ENCODE measurements at places on chromosomes 11 and 22. TPM values are rescaled to one million over a fixed set of nuclear protein-coding genes. Genes with fewer than 3 reads are reported as not detected.

- H3K27me3 ChIP-seq: no peaks in the 10 kb centered on the region
- H3K36me3 ChIP-seq: no peaks in the 10 kb centered on the region
- no peak overlapping the region for H3K4me3 ChIP-seq
Measured at GRCh38 chr11:46693597-46694012, 6.8 kb downstream of the ARHGAP1 start.

DNA sequence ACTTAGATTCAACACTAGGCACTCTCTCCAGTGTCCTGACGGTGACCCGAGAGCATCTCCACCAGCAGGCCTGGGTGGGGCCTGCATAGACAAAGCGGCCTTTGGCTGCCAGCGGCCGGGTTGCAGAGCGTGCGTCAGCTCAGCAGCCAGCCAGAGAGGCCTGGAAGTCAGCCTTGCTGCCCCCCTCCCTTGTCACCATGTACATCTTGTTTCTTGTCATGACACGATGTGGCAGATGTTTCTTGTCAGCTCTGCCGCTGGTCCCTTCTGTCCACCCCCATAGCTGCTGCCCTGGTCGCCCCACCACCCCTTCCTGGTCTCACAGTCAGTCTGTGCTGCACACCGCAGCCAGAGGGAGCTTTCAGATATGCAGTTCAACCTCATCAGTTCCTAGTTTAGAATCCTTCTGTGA is 33.1 kb upstream of the CBX7 start:
- no peaks in the 10 kb centered on the region for H3K4me1 ChIP-seq
- no peak for DNase-seq
- no peaks in the 10 kb centered on the region for H3K36me3 ChIP-seq

GRCh38 chr11:114171257-114172054 is 111.9 kb downstream of the ZBTB16 start:
- DNase-seq: peak; percentile 92
- peak overlapping the region; percentile 86 for H3K27ac ChIP-seq
- peaks cover 66% of the 10 kb centered on the region for H3K4me1 ChIP-seq
- no peak overlapping the region for H3K4me3 ChIP-seq

DNA sequence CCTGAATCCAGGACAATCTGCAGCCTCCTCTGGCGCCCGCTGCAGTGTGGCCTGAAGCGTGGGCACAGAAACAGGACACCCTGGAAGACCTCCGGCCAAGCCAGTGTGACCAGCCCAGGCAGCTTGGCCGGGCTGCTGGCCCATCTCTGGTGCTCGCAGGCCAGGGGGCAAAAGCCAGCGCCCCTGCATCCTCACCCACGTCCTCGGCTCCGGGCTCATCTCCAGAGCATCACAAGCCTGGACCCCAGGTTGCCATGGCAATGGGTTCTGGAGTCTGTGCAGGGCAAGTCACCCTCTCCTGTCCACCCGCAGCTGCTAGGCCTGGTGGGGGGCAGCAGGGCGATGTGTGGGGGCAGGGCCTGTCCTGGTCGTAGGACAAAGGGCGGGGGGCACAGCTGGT is 9.3 kb upstream of the PDGFB start:
- DNase-seq: no peak
- no peak overlapping the region for H3K27ac ChIP-seq
- H3K27me3 ChIP-seq: no peaks in the 10 kb centered on the region
- no peak overlapping the region for H3K4me3 ChIP-seq

DNA sequence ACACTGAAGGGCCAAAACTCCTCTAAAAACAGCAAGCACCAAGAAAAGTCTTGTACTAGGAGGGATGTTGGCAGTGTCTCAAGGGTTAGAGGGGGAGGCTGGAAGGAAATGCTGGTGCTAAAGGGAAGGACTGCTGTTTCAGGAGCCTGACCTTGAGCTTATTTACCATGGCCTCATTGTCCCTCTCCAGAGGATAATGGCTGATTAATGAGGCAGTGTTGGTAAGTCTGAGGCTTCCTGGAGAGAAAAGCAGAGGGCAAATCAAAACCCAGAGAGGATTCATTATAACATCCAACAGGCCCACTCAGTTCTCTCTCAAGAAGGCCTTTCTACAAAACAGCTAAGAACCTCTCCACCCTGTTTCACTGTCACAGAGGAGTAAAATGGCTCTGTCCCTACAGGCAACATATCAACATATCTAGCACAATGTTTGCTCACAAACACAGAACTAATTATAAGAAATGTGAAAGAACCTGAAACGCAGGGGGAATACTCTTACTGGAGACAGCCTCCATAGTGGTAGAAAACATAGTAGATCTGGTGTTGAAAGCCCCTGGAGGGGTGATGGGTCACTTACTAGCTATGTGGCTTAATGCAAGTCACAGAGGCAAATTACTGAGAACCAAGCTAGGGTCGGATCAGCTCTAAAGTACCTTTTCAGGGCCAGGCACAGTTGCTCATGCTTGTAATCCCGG is 31.4 kb downstream of the NUMA1 start:
- no peaks in the 10 kb centered on the region for H3K36me3 ChIP-seq
- peak overlapping the region; percentile 52 for H3K27ac ChIP-seq
- peak; percentile 51 for DNase-seq
- H3K27me3 ChIP-seq: no peaks in the 10 kb centered on the region
- peaks cover 14% of the 10 kb centered on the region for H3K4me1 ChIP-seq
- H3K4me3 ChIP-seq: no peak overlapping the region

GRCh38 chr22:38314933-38315822 is 2.1 kb downstream of the CSNK1E start:
- H3K36me3 ChIP-seq: no peaks in the 10 kb centered on the region
- peak; percentile 62 for DNase-seq
- H3K27me3 ChIP-seq: no peaks in the 10 kb centered on the region
- peak overlapping the region; percentile 59 for H3K4me3 ChIP-seq
- H3K4me1 ChIP-seq: peaks cover 21% of the 10 kb centered on the region

Gene TPBGL
- not detected for total RNA-seq
